ENCODE measurements at places on chromosomes 12 and 14.

DNA sequence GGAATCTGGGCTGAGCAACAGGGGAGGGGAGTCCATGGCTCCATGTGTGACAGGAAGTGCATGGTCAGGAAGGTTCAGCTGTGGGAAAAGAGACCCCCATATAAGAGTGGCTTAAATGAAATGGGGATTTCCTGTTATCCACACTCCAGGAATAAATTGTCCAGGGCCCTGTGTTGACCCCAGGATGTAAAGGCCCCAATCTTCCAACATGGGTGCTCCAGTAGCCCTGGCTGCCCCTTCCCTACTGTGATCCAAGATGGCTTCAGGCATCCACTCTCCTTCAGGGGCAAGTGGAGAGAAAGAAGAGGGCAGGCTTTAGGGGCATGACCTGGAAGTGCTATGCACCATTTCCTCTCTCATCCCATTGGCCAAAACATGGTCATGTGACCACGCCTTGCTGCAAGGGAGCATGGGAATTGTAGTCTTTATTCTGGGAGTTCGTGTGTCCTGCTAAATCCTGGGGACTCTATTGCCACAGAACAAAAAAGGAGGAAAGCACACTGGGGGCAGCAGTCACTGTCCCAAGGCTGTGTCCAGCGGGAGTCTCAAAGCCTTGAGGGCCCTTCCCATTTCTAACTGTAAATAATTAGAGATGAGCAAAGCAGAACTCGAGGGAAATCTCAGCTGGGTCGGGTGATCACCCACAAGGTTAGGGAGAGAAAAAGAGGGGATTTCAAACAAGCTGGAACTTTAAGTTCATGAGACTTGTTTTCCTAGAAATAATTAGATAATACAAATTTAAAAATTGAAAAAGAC, 289.2 kb downstream of the ADGRD1 start:
- DNase-seq: no peak

DNA sequence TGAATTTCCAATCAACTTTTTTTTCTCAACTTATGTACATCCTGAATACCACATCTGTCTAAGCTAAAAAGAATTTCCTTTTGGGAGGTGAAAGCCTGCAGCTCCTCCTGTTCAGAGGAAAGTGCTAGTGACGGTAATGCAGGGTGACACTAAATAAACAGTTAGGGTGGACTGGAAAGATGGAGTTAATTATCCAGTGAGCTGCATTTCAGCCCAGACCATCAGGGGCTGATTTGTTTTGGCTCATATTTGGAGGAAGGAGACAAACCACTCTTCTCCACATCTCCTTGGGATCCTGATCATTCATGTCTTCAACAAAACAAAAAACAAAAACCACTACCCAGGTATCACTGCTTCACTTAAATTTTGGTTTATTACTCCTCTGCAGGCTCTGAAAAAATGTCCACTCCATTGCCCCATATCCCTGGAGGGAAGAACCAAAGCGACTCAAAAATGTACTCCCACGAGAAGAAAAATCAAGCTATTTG, 5.1 kb upstream of the SIX1 start:
- DNase-seq: no peak

- no peak for DNase-seq
Observed at GRCh38 chr14:65821224-65821753, 408.8 kb downstream of the FUT8 start.

DNA sequence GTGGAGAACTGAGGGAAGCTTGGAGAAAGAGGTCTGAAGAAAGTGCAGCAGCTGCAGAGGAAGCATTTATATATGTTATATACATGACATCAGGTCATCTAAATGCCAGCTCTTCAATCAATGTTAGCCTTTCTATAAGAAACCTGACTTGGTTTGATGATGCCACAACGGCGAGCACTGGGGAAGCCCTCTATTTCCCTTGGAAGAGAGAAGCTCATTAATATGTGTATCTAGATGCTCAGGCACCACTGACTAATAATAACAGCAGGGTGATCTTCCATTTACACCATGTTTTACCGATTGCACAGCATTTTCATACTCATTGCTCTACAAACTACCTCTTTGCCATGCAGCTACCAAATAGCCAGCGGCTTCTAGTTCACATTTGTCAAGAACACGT, 811 bp downstream of the ACYP1 start:
- no peak for DNase-seq

GRCh38 chr12:26576266-26576665, 256.7 kb downstream of the ITPR2 start:
- DNase-seq: no peak

DNA sequence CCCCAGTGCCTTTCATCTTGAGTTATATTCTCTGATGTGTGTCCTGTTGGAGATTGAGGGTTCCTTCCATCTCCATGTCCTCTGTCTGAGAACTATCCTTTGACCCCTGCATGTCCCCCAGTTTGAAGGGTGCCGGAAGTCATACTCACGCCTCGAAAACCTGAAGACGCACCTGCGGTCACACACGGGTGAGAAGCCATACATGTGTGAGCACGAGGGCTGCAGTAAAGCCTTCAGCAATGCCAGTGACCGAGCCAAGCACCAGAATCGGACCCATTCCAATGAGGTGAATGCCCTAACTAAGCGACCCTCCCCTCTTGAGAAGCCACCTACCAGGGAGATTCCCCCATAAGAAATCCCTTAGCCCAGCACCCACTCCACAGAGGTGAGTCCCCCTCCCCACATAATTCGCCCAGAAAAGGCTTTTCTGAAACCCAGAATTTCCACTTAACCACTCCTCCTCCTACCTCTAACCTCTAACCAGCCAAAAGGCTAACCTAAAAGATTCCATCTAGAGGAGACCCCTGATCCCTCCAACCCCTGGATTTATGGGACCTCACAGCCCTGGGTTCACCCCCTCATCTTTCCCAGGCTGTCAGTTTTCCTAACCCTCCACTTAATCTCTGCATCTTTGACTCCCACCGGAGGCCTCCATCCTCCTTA, 7.8 kb downstream of the GLI1 start:
- DNase-seq: no peak

DNA sequence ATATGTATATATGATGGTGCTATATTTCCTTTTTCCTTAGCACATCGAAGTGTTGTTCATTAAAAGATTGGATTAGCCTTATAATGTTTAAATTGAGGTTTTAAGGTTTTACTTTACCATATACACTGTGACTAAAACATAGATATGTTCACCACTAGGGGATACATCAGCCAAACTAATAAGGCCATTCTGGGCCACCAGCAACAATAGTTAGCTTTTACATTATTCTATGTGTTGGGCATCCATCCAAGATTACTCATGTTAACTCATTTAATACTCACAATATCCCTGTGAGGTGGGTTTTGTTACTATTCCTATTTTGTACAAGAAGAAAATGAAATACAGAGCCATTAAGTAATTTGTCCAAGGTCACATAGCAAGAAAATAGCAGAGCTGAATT, 202.6 kb upstream of the AVPR1A start:
- DNase-seq: no peak

DNA sequence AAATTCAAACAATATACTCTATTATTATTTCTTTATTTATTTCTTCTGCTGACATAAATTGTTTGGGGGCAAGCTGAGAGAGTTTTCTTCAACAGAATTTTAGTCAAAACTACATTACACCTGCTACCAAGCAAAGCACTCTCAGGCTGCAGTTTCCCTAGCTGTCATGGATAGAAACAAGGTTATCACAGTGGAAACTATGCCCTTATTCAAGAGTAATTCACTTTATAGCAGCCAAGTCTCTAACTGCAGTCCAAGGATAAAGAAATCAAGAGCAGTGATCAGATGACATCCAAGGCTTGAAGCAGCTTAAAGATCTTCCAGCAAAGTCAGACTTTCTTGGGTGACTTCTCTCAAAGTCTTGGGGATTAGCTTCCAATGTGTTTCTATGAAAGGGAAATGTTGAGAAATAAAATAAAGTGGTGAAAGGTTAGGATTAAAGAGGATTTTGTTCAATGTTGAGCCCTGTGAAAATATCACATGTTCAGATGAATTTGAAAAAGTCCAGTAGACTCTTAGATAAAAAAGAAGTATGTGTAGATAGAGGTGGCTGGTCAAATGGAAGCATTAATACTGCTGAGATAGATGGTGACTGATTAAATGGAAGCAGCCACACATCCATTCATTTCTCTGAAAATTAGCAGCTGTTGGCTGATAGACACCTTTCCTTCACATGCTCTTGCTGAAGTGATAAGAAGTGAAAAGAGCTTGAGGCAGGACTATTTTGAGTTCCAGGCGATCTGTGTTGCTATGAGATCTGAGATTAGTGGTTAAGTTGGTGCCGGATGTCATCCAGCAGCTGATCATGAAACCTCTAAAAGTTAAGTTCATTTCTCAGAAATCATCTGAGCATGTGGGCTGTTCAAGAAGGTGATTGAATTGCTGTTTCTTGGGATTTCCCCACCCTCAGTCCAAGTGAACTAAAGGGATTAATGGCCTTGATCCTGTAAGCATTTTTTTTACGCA, 257.8 kb upstream of the BTG1 start:
- peak; percentile 37 for DNase-seq

GRCh38 chr14:22434901-22435550, 154.0 kb downstream of the DAD1 start:
- DNase-seq: no peak

DNA sequence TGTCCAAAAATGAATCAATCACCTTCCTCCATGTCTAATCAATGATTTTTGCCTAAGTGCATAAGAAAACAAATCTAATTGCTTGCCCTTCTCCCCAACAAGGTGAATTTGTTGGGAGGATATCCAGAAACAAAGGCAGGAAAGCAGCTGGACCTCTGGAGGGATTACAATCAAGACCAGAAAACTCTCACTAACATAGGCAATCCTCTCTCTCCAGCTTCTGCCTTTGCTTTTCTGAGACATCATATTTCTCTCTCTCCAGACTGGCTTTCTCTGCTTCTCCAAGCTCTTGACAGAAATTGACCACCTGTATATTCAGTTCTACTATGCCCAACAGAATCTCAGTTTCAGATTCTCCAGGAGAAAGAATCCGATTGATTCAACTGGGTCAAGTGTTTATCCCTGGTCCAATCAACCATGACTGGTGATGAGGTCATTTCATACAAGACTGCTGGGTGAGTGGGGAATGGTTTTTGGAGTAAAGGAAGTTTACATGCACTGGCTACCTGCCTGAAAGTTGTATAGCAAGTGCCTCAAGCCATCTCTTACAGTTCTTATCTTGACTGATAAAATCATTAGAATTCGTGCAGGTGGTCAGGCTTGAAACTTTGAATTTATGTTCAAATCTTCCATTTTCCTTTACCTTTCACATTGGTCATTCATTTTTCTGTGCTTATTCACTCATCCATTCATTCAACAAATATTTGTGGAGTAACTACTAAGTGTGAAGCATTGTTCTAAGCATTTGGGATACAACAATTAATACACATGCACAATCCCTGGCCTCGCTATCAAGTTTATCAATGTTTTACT, 22.2 kb upstream of the CFAP54 start:
- no peak for DNase-seq

GRCh38 chr12:120470150-120470784, 719 bp upstream of the SRSF9 start:
- DNase-seq: no peak
